ENCODE measurements at places on chromosomes 12 and 14. TPM values are rescaled to one million over a fixed set of nuclear protein-coding genes. Genes with fewer than 3 reads are reported as not detected.

DNA sequence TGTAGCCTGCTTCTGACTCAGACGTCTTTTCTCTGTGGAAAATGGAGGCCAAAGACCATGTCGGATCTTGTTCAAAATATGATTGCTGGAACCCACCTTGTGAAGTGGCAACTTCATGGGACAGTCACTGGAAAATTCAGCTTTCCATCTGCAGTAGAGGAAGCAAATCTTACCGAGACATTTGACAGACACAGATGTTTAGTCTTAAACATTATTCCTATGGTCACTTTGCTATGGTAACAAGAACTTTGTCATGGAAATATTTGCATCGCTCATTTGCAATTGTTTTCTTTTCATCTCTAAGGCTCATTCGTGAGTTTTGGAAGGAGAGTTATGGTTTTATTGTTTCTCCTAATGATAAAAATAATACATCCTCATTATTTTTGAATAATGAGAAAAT is 98.3 kb upstream of the HIF1A start:
- H3K27me3 ChIP-seq = no peaks in the 10 kb centered on the region
- H3K4me3 ChIP-seq = no peak overlapping the region
- no peaks in the 10 kb centered on the region for H3K36me3 ChIP-seq
- no peak overlapping the region for H3K27ac ChIP-seq
- DNase-seq = no peak

DNA sequence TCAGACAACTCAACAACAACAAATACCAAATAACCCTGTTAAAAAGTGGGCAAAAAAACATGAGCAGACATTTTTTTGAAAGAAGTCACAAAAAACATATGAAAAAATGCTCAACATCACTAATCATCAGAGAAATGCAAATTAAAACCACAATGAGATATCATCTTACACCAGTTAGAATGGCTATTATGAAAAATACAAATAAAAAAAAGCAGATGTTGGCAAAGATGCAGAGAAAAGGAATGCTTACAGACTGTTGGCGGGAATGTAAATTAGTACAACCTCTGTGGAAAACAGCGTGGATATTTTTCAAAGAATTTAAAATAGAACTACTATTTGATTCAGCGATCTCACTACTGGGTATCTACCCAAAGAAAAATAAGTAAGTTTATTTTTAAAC is 114.0 kb downstream of the SLC38A4 start:
- no peak overlapping the region for H3K4me3 ChIP-seq
- H3K4me1 ChIP-seq = no peaks in the 10 kb centered on the region
- H3K27me3 ChIP-seq = no peaks in the 10 kb centered on the region
- DNase-seq = no peak

DNA sequence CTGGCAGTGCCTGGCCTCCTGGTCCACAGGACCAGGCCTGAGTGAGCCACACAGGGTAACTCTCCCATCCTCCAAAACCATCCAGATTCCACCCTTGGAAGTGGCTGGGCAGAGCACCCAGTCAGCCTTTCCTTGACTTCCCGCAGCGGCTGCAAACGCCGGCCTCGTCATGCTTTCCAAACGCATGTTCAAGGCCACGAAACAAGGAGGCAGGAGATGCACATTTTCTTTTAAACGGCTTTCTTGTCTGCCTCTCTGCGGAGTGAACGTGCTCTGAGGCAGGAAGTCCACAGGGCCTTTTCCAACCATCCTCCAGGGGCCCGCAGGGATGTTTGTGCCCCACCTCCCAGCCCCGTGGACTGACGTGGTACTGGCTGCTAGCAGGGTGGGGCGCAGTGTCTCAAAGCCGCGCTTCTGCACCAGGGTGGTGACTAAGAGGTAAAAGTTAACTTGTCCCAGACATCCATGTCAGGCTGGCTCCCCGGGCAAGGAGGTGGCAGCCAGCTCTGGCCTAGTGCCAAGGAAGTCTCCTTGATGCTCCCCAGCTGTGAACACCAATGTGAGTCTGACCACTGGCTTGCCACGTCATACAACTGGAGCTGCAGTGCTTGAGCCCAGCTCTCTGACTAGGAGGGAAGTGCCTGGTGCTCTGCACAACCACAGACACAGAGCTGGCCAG is 45.0 kb downstream of the KCNA5 start:
- no peak overlapping the region for H3K27ac ChIP-seq
- DNase-seq = no peak
- H3K4me3 ChIP-seq = no peak overlapping the region
- no peaks in the 10 kb centered on the region for H3K27me3 ChIP-seq
- no peaks in the 10 kb centered on the region for H3K36me3 ChIP-seq
- H3K4me1 ChIP-seq = no peaks in the 10 kb centered on the region

LRTM2 gene
- not detected for total RNA-seq

PTPRB gene
- total RNA-seq = 36.1 TPM

ACOT2 gene
- 70.1 TPM for total RNA-seq

DNA sequence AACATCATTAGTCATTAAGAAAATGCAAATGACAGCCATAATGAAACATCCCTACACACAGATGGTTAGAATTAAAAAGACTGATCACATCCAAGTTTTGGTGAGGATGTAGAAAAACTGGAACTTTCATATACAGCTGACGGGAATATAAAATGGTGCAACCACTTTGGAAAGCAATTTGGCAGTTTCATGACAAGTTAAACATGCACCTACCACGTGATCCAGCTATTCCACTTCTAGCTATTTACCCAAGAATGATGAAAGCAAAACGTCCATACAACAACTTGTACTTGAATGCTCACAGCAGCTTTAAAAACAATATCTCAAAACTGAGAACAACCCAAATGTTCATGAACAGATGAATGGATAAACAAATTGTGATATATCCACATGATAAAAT is 77.9 kb upstream of the AVPR1A start:
- H3K27me3 ChIP-seq = no peaks in the 10 kb centered on the region
- H3K27ac ChIP-seq = no peak overlapping the region
- DNase-seq = no peak
- no peak overlapping the region for H3K4me3 ChIP-seq
- H3K36me3 ChIP-seq = no peaks in the 10 kb centered on the region

- H3K36me3 ChIP-seq = no peaks in the 10 kb centered on the region
- no peaks in the 10 kb centered on the region for H3K4me1 ChIP-seq
- H3K27me3 ChIP-seq = no peaks in the 10 kb centered on the region
- no peak overlapping the region for H3K27ac ChIP-seq
- no peak overlapping the region for H3K4me3 ChIP-seq
- no peak for DNase-seq
Measured at GRCh38 chr12:43848226-43848507, 12.3 kb downstream of the TMEM117 start.

DNA sequence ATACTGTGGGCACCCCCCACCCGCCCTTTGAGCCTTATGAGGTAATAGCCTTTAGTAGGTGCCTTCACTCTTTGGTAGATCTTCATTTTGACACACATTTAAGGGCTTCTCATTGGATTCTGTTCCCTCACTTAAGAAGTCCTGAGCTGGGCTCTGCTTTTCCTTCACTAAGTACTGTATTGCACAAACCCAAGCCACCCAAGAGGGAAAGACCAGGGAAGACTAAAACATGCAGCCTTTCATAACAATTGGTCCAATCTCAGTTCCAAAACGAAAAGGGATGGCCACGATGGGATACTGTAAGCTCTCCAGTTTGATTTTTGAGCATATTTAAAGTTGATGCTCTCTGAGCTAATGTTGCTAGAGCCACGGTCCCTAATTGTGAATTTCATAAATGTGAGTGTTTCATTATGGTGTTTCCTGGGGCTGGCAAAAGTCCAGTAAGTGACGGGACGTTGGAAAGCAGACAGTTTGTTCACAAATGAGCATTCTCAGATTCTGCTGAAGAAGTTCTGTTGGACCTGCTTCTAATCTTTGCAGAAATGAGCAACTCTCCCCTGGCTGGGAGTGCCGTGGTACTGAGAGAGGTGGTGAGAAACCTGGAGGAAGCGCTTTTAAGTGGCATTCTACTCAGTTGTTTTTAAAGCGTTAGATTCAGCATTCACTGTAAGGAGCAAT is 9.4 kb downstream of the SSPN start:
- no peaks in the 10 kb centered on the region for H3K4me1 ChIP-seq
- no peak for DNase-seq
- peak overlapping the region; percentile 1 for H3K27ac ChIP-seq
- H3K4me3 ChIP-seq = no peak overlapping the region

- H3K4me1 ChIP-seq = no peaks in the 10 kb centered on the region
- H3K36me3 ChIP-seq = no peaks in the 10 kb centered on the region
- no peaks in the 10 kb centered on the region for H3K27me3 ChIP-seq
- DNase-seq = no peak
- no peak overlapping the region for H3K27ac ChIP-seq
- no peak overlapping the region for H3K4me3 ChIP-seq
Measured at GRCh38 chr12:5008661-5009060, 35.0 kb upstream of the KCNA5 start.

WNT1 gene
- total RNA-seq = not detected

DNA sequence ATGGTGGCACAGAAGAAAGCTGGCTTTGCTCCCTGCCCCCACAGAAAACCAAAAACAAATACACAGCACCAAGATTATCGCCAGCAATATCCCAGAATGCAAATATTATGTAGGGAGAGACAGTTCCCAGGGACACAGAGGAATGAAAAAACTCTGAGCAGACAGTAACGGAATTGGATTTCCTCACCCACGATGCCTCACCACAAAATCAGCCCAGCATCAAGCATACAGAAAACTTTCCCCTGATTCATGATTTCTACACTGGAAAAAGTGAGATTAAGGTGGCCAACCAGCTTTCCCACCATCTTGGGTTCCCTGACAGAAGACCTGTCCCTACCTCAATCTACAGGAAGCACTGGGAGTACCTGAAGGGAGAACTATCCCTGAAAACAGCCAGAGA is 36.6 kb downstream of the PARP11 start:
- no peak overlapping the region for H3K27ac ChIP-seq
- no peak for DNase-seq
- H3K4me1 ChIP-seq = no peaks in the 10 kb centered on the region
- H3K4me3 ChIP-seq = no peak overlapping the region

GRCh38 chr14:86003998-86004397 is 474.1 kb downstream of the FLRT2 start:
- DNase-seq = no peak
- no peaks in the 10 kb centered on the region for H3K27me3 ChIP-seq
- H3K36me3 ChIP-seq = peaks cover 8% of the 10 kb centered on the region
- H3K4me3 ChIP-seq = no peak overlapping the region

KRT83 gene
- 0.33 TPM for total RNA-seq

- H3K27me3 ChIP-seq = no peaks in the 10 kb centered on the region
- H3K27ac ChIP-seq = no peak overlapping the region
- H3K4me3 ChIP-seq = no peak overlapping the region
- no peak for DNase-seq
Measured at GRCh38 chr12:16136219-16136988, 141.1 kb downstream of the SLC15A5 start.

GRCh38 chr14:72049462-72049861 is 117.2 kb downstream of the RGS6 start:
- H3K4me1 ChIP-seq = no peaks in the 10 kb centered on the region
- H3K4me3 ChIP-seq = no peak overlapping the region
- no peaks in the 10 kb centered on the region for H3K36me3 ChIP-seq
- H3K27ac ChIP-seq = no peak overlapping the region
- H3K27me3 ChIP-seq = no peaks in the 10 kb centered on the region
- no peak for DNase-seq

WDR89 gene
- 5.1 TPM for total RNA-seq

- DNase-seq = no peak
- no peak overlapping the region for H3K4me3 ChIP-seq
- no peak overlapping the region for H3K27ac ChIP-seq
- no peaks in the 10 kb centered on the region for H3K4me1 ChIP-seq
Measured at GRCh38 chr14:89661392-89661791, 244.4 kb upstream of the FOXN3 start.

DNA sequence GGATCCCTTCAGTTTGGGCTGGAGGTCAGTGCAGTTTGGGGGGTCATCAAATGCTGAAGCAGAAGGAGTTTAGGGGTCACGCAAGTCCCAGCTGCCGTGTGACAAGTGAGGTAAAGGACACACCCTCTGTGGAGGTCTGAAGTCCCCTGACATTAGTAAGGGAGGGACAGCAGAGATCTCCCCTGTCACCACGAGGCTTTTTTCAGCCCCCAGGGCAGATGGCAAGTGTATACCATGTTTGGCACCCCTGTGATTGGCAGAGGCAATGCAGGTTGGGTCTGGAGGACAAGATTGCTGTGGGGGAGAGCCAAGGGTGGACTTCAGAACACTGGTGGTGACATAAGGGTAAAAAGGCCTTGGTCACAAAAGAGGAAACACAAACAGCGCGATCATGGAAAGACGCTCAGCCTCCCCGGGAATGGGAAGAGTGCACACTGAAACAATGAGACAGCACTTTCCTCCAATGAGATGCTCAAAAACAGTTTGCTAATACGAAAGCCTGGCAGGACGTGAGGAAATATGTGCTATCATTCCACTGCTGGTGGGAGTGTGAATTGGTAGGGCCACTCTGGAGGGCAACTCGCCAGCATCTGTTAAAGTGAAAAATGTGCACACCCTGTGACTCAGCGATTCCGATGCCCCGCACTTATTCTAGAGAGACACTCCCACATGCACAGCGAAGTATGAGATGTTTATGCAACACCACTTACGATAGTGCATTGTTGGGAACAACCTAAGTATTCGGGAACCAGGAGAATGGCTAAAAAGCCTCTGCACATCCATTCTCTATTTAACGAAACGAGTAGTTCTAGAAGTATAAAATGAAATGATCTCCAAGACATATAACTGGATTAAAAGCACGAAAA is 14.4 kb upstream of the CD27 start:
- H3K4me1 ChIP-seq = no peaks in the 10 kb centered on the region
- H3K36me3 ChIP-seq = no peaks in the 10 kb centered on the region
- H3K27me3 ChIP-seq = no peaks in the 10 kb centered on the region

DNA sequence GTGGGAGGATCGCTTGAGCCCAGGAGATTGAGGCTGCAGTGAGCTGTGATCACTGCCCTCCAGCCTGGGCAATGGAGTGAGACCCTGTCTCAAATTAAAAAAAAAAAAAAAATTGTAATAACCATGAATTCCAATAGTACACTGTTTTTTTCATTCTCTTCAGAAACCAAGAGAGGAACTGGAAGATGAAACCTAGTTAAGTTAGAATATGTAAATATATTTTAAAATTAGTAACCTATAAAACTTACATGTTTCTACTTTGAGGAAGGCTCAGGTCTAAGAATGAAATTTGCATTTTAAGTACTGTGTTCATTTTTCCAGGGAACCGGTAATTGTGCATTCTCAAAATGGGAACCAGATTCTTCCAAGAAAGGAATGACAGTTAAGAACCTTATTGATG is 18.8 kb downstream of the KNTC1 start:
- no peaks in the 10 kb centered on the region for H3K27me3 ChIP-seq
- no peak overlapping the region for H3K4me3 ChIP-seq
- no peak for DNase-seq
- H3K27ac ChIP-seq = no peak overlapping the region
- H3K36me3 ChIP-seq = no peaks in the 10 kb centered on the region

OTOGL gene
- 0.16 TPM for total RNA-seq

AVPR1A gene
- 14.7 TPM for total RNA-seq

- H3K4me3 ChIP-seq = no peak overlapping the region
- peaks cover 5% of the 10 kb centered on the region for H3K4me1 ChIP-seq
- peak; percentile 62 for DNase-seq
- no peaks in the 10 kb centered on the region for H3K27me3 ChIP-seq
- peak overlapping the region; percentile 80 for H3K27ac ChIP-seq
Measured at GRCh38 chr14:68384335-68384734, 408.5 kb downstream of the ZFP36L1 start.

GRCh38 chr12:30816742-30817465 is 62.2 kb upstream of the CAPRIN2 start:
- no peaks in the 10 kb centered on the region for H3K4me1 ChIP-seq
- DNase-seq = no peak
- no peaks in the 10 kb centered on the region for H3K27me3 ChIP-seq
- H3K27ac ChIP-seq = no peak overlapping the region
- H3K4me3 ChIP-seq = no peak overlapping the region
- H3K36me3 ChIP-seq = no peaks in the 10 kb centered on the region
